ENCODE measurements at places on chromosomes 16 and 17.

DNA sequence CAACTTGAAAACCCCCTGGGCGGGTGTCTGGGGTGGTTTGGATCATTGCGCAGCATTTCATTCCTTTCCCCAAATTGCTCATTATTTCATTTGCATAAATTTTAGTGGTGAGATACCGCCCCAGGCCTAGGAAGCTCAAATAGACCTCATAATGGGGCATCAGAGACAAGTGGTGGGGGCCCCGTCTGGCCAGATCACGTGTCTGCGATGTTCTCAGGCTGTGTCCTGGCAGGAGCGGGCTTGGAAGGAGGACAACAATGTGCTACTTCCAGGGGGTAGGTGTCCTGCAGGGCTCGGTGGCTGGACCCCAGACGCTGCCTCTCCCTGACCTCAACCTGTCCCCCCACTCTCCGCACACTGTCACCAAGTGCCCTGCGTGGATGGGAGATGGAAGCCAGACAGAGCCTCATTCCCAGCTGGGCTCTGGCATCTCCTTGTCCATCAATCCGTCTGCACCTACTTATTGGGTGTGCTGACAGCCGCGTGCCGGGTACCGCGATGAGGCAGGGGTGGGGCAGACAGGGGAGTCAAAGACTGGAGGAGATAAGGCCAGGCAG lies 116.9 kb downstream of the NTN1 start:
- ATAC-seq: no peak

GRCh38 chr16:8831871-8832716 lies 34.5 kb downstream of the PMM2 start:
- no peak for ATAC-seq

DNA sequence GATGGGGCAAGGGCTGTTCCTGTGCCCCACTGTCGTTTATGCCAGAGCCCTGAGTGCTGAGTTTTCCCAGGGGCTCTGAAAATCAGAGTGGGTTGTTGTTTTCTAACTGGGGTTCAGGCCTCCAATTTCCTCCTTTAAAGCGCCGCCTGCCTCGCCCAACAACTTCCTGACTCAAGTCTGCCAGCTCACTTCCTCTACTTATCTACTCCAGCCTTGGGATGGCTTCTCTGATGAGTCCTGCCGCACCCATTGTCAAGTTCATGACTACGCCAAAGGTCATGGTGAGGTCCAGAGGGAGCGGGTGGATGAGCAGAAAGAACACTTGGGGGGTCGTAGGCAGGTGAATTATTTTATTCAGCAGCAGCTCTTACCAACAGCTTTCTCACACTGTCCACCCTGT lies 104.7 kb downstream of the UTP18 start:
- ATAC-seq: no peak

DNA sequence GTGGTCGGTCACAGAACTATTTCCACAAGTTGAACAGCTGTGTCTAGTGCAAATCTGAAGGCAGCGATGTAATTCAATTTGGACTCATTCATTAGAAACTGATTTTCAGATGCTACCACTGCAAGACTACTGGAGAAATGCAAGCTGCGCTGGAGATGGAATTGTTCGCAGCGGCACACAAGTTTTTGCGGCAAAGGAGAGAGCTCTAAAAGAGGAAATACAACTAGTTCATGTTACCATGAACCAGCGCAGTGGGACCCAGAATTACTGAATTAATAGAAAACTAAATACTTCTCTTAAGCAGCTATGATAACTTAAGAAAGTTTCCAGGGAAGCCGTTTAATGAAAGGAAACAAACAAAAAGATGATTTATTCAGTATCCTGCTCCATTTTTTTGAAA lies 1.9 kb downstream of the CREBBP start:
- ATAC-seq: no peak

DNA sequence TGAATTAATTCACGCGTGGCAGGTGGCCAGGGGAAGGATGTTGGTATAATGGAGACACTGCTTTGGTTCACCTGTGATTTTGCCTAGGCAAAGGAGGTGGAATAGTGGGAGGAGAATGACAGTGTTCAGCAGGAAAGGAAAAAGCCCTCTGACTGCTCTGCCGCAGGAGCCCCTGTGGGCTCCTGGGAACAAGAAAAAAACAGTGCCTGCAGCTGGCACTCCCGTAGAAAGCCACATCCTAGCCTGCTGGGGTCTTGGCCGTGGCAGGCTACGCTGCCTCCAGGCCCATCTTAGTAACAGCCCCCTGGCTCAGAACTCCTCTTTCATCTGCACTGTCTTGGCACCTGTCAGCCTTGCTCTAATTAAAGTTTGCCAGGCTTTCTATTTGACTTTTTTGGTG lies 20.6 kb downstream of the ADORA2B start:
- ATAC-seq: peak; percentile 18

- no peak for ATAC-seq
Observed at GRCh38 chr17:46952115-46952514, 26.9 kb downstream of the RPRML start.

- ATAC-seq: no peak
Observed at GRCh38 chr17:49292901-49293300, 62.3 kb upstream of the PHOSPHO1 start.

DNA sequence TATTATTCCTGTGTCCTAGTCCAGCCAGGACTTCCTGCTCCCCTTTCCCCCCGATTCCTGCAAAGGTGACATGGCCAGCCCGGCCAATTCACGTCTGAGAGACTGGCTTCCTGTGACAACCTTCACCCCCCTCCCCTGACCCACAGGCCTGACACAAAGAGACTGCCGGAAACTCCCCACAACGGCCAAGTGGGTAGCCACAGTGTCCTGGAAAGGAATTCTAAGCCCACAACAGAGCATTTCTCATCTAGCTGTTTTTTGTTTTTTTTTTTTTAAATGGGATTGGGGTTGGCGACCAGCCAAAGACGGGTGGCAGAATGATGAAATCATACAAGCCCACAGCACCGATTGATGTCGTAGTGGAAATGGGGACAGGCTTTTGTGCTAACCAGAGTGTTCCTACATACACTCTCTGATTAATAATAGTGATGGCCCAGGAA lies 2.8 kb upstream of the XAF1 start:
- ATAC-seq: peak; percentile 33

GRCh38 chr16:85390511-85391174 lies 222.5 kb upstream of the GSE1 start:
- ATAC-seq: peak; percentile 78

DNA sequence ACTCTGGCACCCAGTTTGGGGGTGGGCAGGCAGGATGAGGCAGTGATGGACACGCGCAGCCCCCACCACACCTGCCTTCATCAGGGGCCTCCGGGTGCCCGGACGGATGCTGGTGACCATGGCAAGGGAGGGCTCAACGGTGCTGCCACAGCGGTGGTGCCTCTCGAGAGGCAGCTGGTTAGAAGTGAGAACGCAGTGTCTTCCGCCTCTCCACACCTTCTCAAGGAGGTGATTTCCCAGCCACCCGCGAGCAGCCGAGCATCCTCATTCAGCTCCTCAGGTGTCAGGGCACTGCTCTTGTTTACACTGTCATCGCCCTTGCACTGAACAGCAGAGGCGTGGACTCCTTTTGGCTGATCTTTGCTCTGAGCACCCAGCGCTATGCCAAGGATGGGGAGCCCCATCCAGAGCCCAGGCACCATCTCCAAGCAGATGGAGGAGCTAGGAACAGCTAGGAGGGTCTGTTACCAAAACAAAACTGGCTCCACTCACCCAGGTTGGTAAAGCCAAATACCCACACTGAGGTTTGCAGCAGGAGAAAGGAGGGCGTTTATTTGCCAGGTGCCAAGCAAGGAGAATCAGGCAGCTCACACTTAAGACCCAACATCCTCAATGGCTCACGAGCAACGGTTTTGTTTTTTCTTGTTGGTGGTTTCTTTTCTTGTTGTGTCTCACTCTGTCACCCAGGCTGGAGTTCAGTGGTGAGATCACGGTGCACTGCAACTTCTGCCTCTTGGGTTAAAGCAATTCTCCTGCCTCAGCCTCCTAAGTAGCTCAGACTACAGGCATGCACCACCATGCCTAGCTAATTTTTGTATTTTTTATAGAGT lies 174.3 kb upstream of the TNRC6C start:
- ATAC-seq: no peak

DNA sequence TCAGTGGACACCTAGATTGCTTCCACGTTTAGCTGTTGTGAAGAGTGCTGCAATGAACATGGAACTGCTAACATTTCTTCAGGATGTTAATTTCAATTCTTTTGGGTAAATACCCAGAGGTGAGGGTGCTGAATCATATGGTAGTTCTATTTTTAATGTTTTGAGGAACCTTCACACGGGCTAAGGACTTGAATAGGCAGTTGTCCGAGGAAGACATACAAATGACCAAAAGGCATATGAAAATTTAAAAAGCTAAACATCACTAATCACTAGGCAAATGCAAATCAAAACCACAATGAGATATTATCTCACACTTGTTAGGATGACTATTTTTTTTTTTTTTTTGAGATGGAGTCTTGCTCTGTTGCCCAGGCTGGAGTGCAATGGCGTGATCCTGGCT lies 173.3 kb downstream of the PRKCB start:
- ATAC-seq: no peak

- no peak for ATAC-seq
Observed at GRCh38 chr16:77133706-77134105, 57.3 kb upstream of the MON1B start.

DNA sequence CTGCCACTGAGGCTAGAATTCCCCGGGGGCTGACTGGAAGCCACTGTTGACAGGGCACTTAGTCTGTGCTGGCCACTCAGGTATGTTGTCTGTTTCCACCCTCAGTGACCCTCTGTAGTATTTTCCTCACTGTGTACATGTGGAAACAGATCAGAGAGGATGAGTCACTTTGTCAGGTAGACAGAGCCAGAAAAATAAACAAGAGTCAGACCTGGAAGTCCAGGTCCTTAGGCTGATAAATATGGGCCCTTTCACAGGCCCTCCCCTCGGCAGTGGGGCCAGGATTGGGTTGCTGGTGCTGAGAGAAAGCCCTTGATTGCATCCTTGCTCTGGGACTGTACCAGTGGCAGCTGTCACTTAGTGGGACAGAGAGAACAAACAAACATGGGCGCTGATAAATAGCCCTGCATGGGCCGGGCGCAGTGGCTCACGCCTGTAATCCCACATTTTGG lies 21.3 kb downstream of the PGS1 start:
- no peak for ATAC-seq

- ATAC-seq: no peak
Observed at GRCh38 chr17:29066606-29067005, 23.7 kb downstream of the PIPOX start.

- ATAC-seq: no peak
Observed at GRCh38 chr16:53129281-53130158, 74.7 kb downstream of the CHD9 start.

DNA sequence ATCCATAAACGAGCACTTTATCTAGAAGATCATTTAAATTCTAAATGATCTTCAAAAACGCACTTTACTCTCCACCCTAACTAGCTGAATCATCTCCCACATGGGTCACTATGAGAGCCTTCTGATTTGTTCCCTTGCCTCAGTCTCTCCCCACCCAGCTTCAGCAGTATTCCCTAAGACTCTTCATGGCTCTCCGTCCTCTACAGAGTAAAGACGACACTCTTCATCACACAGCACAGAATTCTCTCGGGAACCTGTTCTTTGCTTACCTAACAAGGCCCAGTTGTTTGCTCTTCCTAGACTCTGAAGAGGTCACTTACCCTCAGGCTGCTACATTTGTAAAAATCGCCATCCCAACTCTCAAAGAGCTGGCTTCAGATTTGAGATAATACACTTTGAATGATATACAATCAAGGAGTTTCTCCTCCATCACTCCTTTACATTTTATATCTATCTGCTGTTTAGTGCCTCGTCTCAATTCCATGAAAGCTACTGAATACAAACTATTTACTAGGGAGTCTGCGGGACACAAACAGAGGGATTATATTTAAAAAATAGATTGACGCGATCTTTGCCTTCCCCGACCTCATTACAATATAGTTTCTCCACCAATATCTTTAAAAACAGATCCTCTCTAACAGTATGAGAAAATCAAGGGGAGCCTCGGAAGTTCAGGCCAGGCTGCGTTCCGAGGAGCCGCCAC lies 511 bp upstream of the LIG3 start:
- ATAC-seq: no peak

GRCh38 chr17:67868176-67868575 lies 42.9 kb downstream of the BPTF start:
- ATAC-seq: peak; percentile 83

DNA sequence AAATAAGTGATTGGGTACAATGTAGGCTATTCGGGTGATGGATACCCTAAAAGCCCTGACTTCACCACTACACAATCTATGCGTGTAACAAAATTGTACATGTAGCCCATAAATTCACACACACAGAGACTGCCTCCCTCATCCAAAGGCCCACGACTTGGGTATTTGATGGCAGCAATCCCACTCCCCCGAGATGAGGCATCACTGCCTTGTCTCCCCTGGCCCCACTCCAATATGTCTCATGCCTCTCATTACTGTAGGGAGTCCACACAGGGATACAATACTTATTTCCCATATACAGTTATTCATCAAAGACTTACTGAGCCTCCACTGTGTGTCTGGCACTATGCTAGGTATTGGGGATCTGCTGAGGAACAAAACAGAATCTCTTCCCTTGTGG lies 192.6 kb downstream of the CBLN1 start:
- no peak for ATAC-seq

DNA sequence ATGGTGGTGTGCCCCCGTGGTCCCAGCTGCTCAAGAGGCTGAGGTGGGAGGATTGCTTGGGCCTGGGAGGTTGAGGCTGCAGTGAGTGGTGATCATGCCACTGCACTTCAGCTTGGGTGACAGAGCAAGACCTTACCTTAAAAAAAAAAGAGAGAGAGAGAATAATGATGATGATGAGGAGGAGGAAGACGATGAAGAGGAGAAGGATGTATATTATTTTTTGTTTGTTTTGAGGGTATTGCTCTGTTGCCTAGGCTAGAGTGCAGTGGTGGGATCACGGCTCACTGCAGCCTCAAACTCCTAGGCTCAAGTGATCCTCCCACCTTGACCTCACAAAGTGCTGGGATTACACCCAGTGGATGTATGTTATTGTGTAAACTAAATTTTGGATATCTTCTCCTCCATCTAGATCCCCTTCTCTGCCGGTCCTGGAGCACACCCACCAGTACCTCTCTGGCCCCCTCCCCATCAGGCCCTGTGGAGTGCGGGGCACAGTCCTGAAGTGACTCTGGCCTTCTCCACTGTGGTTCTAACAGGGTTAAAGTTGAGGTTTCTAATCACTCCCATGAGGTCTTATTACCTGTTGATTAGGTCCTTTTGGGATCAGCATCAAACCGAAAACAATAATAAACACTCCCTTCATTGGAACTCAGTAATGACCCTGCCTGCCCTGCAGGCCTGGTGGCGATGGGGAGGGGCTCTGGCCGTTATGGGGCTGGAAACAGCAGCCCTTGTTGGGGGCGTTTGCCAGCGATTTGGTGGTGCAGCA lies 60.5 kb upstream of the ZFHX3 start:
- no peak for ATAC-seq

GRCh38 chr17:50487213-50488096 lies 8.8 kb downstream of the RSAD1 start:
- peak; percentile 64 for ATAC-seq

GRCh38 chr16:67091906-67092566 lies 17.7 kb upstream of the PHAF1 start:
- ATAC-seq: peak; percentile 64

- peak; percentile 10 for ATAC-seq
Observed at GRCh38 chr16:842061-842476, 41.5 kb upstream of the GNG13 start.

- ATAC-seq: no peak
Observed at GRCh38 chr16:13439766-13440165, 480.2 kb upstream of the ERCC4 start.

GRCh38 chr17:15479703-15480102 lies 12.3 kb upstream of the CDRT4 start:
- ATAC-seq: peak; percentile 80

Measured in SK-N-SH treated with all-trans-retinoic acid at 6 μM for 48 hours (cell line).